ENCODE measurements at places on chromosomes 3 and 15.
A peak's percentile ranks its signal among the peaks of the same experiment; 100 is the strongest.

GRCh38 chr3:10968401-10968800, 24.1 kb upstream of the SLC6A1 start:
- DNase-seq, result no peak

DNA sequence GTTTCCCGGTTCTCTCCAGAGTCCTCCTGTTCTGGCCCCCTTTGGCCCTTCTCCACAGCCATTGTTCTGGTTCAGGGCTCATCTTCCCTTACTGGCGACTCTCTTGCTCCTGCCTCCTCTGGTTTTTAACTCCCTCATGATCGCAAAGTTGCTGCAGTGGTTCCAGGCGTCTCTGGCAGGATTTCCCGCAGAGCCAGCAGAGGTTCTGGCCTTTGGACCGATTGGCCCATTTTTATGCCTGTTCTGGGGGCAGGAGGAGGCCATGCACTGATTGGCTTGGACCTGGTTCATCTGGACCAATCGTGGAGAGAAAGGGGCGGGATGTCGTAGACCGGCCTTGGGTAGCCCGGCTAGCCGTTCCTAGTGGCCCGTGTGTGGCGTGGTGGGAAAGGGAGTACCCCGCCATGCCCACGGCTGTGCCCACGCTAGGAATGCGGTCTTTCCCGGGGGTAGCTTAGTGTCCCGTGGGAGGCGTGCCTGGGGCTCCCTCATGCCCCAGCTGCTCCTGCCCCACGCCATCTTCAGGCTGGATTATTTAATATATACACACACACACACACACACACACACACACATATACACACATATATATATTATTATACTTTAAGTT, 113.4 kb downstream of the FBLN2 start:
- DNase-seq, result no peak

GRCh38 chr3:5270666-5271371, 83.3 kb downstream of the EDEM1 start:
- DNase-seq, result no peak

GRCh38 chr15:51799282-51800252, 29.9 kb upstream of the TMOD3 start:
- DNase-seq, result no peak

GRCh38 chr3:181488536-181488935, 223.2 kb upstream of the SOX2 start:
- no peak for DNase-seq

- DNase-seq, result no peak
Measured at GRCh38 chr3:149203758-149204157, 17.9 kb downstream of the CP start.

- no peak for DNase-seq
Measured at GRCh38 chr3:17233398-17233800, 348.6 kb downstream of the PLCL2 start.

DNA sequence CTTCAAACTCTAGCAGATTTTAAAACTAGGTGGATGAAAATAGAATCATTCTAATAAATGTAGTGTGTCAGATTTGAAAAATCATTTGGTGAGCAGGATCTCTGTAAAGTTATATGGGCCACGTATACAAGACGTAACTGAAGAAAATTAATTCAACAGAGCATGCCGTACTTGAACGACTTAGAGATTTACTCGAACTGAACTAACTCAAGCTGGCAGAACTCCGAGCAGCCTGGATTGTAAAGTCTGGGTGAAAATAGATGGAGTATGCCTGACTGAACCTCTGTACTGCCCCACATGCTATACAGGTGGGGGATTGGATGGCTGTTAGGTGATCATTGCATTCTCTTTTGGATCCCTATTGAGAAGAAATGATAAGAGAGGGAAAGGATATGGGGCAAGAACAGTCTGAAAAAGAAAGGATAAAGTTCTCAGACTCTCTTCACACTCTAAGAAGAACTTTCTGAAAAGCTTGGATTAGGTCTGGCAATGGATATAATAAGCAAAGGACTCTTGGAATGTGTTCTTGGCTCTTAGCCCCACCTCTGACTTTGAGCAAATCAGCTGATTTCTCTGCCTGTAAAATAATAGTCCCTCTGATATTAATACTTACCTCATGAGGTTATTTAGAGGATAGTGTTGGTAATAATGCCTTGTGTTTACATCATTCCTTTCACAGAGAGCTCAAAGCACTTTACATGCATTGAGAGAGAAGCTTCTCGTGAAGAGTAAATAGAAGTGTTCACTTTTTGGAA, 147.5 kb downstream of the FILIP1L start:
- DNase-seq, result no peak

GRCh38 chr3:16913264-16913580, 28.5 kb downstream of the PLCL2 start:
- no peak for DNase-seq

- no peak for DNase-seq
Measured at GRCh38 chr15:28942571-28942970, 56.8 kb downstream of the APBA2 start.

- no peak for DNase-seq
Measured at GRCh38 chr3:193945143-193945542, 190.8 kb upstream of the HES1 start.

- DNase-seq, result no peak
Measured at GRCh38 chr15:65912235-65912634, 42.9 kb downstream of the RAB11A start.

GRCh38 chr3:24359645-24360462, 134.8 kb downstream of the THRB start:
- DNase-seq, result no peak

GRCh38 chr15:84570164-84570735, 30.6 kb upstream of the ZSCAN2 start:
- peak; percentile 44 for DNase-seq

GRCh38 chr3:185764163-185764979, 60.5 kb downstream of the IGF2BP2 start:
- no peak for DNase-seq

DNA sequence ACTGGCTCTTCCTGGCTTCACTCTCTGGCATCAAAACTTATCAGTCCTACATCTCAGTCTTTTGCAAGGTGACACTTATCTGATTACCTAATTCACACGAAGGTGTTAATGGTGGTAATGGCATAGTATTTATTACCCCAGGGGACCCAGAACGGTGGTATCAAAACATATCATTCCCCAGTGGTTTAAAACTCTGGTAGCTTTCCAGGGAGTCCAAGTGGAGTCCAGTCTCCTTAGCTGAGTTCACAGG, 41.3 kb downstream of the SMAD3 start:
- no peak for DNase-seq

DNA sequence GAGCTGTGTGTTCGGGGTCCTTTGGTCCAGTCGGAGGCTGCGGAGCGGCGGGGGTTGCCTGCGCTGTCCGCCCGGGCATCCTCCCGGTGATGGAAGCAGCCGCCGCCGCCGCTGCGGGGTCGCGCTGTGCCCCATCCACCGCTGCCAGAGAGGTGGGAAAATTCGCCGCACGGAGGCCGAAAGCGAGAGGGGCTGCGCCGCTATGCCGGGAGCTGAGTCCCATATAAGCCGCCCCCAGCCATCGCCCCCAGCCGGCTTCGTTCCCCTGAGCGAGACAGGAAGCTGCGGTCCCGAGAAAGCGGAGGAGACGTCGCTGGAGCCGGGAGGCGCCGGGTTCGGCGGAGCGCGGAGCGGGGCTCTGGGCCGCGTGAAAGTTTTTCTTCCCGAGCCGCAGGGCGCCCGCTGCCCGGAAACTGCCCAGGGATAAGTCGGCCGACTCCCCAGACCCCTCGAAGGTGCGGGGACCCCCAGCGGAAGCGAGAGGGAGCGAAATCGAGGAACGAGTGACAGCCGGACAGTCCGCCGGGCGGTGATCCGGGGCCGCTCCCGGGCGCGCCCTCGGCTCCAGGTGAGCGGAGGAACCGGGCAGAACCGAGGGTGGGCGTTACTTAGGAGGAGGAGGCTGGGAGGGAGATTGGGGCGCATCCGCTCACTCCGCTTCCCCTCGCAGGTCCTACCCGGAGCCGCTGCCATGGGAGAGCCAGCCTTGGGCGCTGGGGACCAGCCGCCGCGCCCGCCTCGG, 574 bp downstream of the CHST2 start:
- peak; percentile 45 for DNase-seq

DNA sequence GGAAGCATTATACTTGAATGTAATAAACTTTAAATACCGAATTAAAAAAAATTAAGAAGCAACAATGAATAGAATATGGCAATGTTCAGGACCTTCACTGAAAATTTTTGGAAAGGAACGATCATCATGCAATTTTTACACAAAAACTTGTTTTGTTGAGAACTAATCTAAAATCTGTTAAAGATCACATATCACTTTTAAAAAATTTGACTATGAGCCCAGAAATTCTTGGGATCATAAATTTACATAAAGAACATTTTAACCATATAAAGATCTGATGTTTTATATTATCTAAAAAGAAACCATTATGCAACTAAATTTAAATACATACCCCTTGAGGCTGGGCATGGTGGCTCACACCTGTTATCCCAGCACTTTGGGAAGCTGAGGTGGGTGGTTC, 76.2 kb upstream of the MELTF start:
- no peak for DNase-seq

DNA sequence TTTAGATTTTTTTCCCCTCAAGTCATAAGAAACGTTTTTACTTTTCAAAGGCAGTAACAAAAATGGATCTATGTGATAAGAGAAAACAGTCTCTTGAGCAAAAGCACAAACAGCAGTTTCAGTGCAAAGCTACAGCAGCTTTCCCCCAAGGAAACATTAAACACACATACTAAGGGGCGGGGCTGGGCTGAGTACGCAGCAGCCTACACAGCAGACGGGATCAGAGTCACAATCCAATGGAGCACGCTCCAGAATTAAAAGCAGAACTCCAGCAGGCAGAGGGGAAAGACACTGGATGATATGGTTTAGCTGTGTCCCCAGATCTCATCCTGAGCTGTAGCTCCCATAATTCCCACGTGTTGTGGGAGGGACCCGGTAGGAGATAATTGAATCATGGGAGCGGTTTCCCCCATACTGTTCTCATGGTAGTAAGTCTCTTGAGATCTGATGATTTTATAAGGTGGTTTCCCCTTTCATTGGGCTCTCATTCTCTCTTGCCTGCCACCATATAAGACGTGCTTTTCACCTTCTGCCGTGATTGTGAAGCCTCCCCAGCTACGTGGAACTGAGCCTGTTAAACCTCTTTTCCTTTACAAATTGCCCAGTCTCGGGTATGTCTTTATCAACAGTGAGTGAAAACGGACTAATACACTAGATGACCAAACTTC, 116.2 kb upstream of the SLCO3A1 start:
- no peak for DNase-seq

DNA sequence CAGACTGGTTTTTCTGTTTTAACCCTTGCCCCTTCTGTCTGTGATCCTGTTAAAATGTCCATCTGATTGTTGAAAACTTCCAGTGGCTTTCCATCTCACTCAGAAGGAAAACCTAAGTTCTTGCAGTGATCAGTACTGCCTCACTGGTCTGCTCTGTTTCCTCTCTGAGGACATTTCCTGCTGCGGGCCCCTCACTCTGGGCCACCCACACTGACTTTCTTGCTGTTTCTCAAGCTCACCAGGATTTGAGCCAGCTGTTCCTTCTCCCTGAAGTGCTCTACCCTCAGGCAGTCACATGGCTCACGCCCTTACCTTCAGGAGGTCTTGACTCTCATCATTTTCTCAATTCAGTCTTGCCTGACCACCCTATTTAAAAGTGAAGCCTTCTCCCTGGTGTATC, 1.8 kb downstream of the GRK7 start:
- DNase-seq, result no peak

DNA sequence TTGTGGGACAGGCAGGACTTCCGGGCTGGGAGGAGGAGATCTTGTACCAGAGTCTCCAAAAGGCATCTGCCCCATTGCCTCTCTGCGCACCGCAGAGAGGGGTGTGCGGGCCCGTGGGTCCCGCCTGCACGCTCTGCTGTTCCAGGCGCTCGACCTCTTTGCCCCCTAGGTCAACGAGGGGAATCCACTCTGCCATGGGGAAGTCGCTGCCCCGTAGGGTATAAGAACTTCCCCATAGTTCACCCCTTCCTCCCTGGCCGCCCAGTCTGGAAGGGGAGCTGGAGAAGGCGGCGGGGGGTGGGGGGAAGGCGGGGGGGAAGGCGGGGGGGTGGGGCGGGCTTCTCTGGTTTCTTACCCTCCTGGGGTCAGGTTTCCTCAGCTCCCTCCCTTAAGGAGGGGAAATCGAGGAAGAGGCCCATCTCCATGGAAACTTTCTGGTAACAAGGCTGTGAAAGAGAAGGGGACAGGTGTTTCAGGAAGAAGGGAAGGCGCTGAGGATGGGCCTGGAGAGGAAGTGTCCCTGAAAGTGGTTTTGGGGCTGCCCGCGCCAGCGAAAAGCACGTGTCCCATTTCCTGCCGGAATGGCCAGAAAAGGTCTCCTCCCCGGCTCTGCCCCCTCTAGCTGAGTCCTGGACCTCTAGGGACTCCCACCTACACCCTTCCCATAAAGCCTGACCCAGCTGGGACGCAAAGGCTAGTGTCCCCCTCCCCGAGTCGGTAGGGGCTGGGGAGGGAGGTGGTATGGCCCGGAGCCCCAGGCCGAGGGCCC, 27.5 kb downstream of the NR1I2 start:
- DNase-seq, result no peak

- no peak for DNase-seq
Measured at GRCh38 chr3:167228135-167228534, 152.0 kb downstream of the ZBBX start.

DNA sequence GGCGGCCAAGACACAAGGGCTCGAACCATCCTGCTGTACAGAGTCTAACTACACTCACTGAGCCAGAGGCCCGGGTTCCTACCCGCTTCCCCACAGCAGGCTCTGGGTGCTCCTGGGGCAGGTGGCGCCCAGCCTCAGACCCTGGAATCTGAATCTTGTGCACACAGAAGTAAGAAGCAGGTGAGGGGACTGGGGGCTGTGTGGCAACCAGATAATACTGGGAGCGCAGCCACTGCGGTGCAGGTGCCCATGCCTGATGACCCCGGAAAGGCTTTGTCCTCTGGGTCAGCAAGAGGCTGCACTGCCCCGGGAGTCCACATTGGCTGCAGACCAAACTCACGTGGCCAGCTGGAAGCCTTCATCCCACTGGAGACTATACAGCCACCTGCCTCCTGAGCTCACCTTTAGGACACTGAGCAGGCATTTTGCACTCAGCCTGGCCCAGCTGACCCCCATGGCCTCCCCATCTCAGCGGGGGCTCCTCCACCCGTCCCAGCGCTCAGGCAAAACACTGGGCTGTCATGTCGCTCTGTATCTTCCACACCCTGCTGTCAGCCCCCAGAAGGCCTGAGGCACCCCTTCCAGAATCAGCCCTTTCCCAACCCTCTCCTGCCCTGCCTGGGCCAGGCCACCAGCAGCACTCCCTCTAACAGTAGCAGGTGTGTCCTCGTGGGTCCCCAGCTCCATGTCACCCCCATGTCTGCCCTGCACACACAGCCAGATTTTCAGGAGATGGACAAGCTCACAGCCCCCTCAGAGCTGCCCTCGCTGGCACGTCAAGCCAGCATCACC, 101.0 kb upstream of the IQSEC1 start:
- no peak for DNase-seq

DNA sequence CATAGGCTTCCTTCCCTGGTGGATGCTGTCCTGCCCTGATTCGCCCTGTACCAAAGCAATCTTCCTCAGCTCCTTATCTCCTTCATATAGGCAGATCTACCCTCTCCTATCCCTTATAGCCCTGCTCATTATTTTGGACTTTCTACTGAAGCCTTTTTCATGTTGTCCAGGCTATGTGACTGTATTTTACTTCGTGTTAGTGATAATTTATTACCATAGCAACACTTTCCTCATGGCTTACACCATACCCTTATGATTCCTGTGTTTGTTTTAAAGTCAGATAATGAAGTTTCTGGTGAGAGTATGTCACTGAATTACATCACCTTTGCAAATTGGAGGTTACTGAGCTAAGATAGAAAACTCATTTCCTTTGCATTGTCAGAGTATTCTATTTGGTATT, 352.6 kb downstream of the NLGN1 start:
- DNase-seq, result no peak

- DNase-seq, result no peak
Measured at GRCh38 chr3:33438881-33439545, 1.2 kb downstream of the UBP1 start.
